Activated naive CD4-positive, alpha-beta T cell (primary cell): ENCODE measurements at places on chromosomes 1 and 21.

DNA sequence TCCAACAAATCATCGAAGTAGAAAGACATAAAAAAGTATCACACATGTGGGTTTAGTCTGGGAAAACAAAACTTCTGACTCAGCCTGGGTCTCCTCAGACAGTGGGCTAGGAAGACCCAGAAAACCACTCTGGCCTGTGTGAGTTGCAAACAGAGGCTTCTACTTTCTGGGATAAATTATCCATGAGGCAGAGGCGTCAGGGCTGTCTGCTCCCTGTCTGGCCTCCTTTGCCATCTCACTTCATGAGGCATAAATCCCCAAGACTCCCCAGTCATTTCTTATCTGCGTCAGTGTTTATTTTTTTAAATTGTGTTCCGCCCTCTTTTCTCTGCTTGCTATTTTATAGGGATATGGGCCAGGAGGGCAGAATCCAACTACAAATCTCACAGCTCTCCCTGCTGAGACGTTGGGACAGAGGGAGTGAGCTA is 80.6 kb upstream of the TRABD2B start:
- no peak for DNase-seq

DNA sequence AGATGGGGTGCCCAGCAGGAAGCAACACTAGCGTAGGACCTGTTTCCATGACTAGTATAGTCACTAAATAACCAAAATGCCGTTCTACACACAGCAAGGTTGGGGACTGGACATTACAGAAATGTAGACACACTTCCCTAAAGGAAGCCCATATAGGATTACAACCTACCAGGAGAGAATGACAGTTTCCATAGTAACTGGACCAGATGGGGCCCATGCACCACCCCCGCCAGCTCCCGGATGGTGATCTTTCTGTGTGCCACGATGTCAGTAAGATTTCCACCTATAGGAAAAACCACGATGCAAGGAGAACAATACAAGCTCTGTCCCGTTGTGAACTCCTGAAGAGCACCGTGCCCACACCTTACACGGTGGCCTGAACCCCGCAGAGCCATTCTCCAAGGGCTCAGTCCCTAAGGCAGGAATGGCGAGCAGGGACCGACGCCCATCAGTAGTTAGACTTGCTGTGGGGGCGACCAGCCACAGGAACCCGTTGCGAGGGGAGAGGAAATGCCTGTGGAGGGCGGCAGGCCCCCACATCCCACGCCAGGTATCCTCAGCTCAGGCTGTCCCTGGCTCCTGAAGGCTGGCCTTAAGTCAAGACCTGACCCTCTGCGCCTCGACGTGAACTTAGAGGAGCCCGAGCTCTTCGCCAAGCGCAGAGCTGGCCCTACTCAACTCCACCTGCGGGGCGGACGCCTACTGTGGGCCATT is 13.6 kb upstream of the CEP85 start:
- no peak for DNase-seq

DNA sequence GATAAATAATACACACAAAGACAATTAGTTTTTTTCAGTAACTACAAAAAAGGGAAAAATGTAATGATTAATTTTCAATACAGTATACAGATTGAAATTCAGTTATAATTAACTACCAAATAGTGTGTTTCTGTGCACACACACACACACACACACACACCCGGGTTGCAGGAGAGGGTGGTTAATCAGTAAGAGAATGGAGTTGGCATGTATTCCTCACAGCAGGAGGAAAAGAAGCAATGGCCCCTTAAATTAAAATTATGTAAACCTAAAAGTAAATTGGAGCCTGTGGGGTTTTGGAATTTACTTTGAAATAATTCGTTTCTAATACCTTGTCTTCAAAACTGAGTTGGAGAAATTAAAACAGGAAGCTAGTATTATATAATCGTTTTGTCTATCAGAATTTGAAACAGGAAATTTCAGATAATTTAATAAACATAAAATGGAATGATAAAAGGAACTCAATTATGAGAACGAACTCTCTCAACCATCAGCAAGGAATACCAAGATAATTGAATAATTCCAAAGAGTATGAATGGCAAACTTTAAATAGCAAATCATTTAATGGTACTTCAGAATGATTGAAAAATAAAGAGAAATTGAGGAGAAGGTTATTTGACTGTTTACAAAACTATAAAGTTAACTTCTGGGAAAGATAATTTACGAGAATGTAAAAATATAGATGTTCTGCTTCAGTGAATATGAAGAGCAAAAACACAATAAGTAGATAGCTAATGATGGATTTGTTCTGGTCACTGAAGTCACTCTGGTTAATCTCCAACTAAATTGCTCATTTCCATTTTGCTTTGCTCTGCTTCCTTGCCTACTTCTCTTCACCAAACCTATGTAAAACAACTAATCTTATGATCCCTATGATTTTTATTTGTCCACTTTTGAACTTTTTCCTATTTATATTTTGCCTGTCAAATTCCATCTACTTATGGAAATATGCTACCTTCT is 547.9 kb upstream of the ZP4 start:
- DNase-seq: no peak

- DNase-seq: no peak
Observed at GRCh38 chr1:33171977-33172813, 9.6 kb downstream of the TRIM62 start.

GRCh38 chr21:31713973-31714740 is 17.8 kb downstream of the SCAF4 start:
- DNase-seq: no peak

GRCh38 chr1:201769966-201770365 is 59.0 kb upstream of the IPO9 start:
- DNase-seq: no peak

- DNase-seq: no peak
Observed at GRCh38 chr1:81044708-81045107, 756.0 kb upstream of the ADGRL2 start.

GRCh38 chr1:97745912-97746311 is 174.9 kb downstream of the DPYD start:
- no peak for DNase-seq
